Eye (tissue), 1 donor: ENCODE measurements at places on chromosomes 6 and 20.

- DNase-seq: no peak
Measured at GRCh38 chr6:134840086-134840867, 109.6 kb downstream of the ALDH8A1 start.

DNA sequence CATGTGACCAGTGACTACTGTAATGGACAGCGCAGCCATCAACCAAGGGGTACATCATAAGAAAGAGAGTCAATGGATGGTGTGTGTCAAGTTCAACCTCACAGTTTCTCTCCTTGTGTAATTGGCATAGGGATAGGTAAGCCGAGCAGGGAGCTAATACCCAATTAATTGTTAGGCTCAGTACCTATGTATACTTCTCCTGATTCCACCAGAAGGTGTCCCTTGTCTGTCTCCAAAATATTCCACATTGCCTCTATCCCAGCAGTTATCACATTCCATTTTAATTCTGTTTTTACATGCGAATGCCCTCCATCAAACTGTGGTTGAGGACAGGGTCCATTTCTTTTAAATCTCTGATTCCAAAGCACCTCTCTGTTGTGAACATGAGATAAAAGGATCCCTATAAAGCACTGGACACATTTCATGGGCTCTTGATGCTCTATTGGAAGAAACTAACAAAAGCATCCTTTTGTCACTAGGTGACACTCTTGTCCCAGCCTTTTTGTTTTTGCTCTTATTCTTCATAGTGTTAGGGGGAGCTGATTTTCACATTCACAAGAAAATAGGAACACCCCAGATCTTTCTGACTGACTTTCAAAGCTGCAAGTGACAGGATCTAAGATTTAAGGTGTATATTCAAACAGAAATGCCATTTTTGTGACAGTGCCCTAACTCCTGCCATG, 38.9 kb downstream of the FBXO9 start:
- peak; percentile 11 for DNase-seq

GRCh38 chr6:89553431-89553830, 85.1 kb downstream of the LYRM2 start:
- no peak for DNase-seq

- DNase-seq: peak; percentile 23
Measured at GRCh38 chr20:47438464-47439381, 63.0 kb upstream of the NCOA3 start.

- no peak for DNase-seq
Measured at GRCh38 chr6:55794136-55794812, 81.1 kb downstream of the BMP5 start.
